ENCODE measurements at places on chromosomes 7 and 10.

- DNase-seq, result no peak
Measured at GRCh38 chr10:121108051-121108450, 256.9 kb downstream of the WDR11 start.

DNA sequence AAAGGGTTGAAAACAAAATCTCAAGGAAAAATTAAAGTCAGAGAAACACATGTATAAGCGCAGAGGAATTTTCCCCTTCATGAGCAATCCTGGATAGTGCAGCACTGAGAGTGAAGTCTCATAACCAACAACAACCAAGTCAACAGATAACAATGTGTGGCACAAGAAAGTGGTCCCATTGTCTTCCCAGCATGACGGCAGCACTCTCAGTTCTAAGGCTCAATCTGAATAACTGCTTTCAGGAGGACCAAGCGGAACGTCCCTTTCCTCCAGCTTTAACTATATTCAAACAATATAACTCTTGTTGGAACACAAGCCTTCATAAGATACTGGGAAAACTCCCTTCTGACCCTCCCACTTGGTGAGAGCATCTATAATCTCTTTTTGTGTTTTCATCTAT is 137.9 kb downstream of the RAPGEF5 start:
- no peak for DNase-seq

DNA sequence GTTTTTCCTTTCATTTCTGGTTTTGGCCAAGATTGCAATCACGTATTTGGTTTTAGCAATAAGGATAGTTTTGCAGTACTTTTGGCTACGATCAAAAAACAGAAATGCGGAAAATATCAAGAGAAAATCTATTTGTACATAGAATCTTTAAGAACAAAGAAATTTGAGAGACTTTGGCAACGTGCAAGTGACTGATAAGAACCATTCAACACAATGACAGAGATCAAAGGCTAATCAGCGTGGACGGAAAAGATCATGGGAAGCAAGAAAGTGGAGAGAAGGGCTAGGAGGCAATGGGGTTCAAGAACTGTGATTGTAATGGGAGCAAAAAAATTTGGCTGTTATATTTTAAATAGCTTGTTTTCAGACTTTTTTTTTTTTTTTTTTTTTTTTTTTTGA is 16.2 kb upstream of the LRRN3 start:
- DNase-seq, result no peak

DNA sequence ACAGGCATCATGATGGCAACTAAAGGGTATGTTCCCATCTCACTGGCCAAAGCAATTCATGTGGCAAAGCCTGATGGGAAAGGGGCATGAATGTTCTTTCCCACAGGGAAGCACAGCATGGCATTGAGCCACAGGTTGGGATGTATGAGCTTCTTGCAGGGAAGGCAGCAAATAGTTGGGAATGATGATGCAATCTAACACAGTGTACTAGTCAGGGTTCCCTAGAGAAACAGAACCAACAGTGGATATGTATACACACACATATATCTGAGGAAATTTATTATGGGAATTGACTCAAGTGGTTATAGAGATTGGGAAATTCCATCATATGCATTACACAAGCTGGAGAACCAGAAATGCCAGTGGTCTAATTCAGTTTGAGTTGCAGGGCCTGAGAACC is 253.6 kb upstream of the NPVF start:
- DNase-seq, result peak; percentile 42

- DNase-seq, result peak; percentile 93
Measured at GRCh38 chr10:76444034-76444800, 1012.8 kb downstream of the LRMDA start.

DNA sequence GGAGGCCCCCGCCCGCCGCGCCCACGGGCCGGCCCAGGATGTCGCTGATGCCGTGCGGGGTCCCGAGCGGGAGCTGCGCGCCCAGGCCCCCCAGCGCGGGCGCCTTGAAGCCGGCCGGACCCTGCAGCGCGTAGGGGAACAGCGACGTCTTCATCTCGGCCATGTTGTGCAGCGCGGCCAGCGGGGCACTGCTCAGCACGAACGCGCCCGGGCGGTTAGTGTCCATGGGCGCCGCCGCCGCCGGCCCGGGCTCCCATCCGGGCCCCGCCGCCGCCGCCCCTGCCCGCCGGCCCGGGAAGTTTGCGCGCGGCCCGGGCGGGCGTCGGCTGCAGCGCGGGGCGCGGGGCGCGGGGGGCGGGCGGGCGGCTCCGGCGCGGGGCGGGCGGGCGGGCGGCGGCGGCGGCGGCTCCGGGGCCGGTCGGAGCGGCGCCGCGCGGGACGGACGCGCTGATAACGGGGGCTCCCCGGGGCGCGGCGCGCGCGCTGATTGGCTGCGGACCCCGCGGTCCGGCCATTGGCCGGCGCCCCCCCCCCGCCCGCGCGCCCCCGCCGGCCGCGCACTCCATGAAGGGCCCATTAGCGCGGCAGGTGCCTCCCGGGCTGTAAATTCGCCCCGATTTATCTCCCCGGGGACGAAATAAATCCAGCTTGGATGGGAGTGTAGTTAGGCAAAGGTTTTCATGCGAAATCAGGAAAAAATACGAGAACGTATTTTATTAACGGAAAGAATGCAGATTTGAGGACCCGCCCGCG is at the start of gene NKX6-2:
TSS of gene NKX6-2 (minus strand) at position 425 of the 753 bp plus-strand sequence. CDS start at position 226, 199 bp downstream.
- no peak for DNase-seq

GRCh38 chr7:133853706-133854276 is 273.3 kb upstream of the LRGUK start:
- DNase-seq, result peak; percentile 85

- DNase-seq, result no peak
Measured at GRCh38 chr7:154767142-154767541, 235.8 kb downstream of the PAXIP1 start.

DNA sequence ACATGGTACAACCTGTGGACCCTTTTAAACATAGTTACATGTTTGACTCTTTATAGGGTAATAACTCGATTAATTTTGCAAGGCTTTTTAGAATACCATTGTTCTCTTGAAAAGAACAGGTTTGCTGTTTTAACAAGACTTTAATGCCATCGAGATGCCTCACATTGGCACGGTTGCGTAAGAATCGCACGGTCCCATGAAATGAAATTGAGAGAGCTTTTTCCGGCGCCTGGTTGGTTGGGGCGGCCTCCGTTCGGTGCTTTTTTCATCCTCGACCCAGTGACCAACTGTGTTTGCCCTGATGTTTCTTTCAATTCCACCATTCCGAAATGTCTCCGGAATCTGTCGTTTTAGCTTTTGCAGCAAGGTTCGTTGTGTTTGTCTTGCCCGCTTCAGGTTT is 142.4 kb downstream of the CUX1 start:
- no peak for DNase-seq

GRCh38 chr10:13672548-13672947 is 85.8 kb downstream of the PRPF18 start:
- DNase-seq, result no peak

DNA sequence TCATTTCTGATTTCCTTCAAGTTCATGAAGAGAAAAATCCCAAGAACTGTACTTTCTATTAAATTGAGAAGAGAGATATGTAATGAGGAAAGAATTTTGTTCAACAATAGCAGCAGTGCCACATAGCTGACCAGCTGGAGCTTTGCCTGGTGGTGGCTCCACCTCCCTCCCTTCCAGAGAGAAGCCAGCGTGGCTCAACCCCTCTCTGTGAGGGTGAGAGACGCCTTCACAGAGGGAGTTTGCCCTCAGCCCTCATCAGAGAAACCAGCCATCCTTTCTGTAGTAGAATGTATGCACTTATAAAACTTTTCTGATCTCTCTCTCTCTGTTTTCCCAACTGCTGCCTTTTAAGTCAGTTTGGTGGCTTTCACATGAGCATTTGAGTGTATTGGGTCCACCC is 20.5 kb upstream of the COL1A2 start:
- peak; percentile 90 for DNase-seq

DNA sequence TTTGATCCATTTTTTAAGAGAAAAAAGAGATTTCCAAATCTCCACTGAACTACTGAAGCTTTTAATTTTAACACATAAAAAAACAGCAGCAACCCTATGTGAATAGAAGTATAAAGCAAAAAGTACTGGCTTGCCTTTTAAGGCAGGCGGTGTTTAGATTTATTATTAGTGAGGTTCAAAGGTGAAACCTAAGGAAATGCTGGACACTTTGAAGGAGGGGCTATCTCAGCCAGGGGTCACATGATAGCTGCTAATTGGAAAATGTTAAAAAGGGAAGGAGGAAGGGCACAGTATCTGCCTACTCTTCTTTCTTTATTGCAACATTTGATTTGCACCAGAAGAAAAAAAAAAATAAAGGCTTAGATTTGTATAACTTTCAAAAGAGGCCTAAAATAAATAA is 183.8 kb downstream of the SKAP2 start:
- no peak for DNase-seq

DNA sequence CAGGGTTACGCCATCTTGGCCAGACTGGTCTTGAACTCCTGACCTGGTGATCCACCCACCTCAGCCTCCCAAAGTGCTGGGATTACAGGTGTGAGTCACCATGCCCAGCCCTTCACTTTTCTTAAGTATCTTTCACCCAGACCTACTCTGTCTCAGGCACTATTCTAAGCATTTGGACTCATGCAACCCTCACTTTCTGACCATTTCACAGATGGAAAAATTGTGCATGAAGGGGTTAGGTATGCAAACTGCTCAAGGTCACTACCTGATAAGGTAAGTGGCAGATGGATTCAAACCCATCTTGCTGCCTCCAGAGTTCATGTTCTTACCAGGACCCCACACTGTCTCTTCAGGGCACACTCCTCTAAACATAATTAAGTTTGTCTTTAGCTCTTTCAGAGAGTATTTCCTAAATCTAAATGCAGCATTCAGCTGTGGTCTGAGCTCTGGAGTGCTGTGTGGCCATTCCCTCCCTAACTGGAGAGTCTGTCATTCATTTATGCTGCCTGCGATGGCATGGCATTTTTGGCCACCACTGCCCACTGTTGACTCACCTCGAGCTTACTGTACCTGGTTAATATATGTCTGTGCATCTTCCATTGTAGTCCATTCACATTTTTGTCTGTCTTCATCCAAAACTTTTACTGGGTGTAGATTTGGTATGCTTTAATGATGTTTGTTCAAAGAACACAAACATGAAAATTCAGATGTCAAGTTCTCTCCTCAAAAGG is 88.4 kb downstream of the CCDC71L start:
- DNase-seq, result no peak

GRCh38 chr10:110327262-110327914 is 22.7 kb upstream of the SMNDC1 start:
- DNase-seq, result no peak

DNA sequence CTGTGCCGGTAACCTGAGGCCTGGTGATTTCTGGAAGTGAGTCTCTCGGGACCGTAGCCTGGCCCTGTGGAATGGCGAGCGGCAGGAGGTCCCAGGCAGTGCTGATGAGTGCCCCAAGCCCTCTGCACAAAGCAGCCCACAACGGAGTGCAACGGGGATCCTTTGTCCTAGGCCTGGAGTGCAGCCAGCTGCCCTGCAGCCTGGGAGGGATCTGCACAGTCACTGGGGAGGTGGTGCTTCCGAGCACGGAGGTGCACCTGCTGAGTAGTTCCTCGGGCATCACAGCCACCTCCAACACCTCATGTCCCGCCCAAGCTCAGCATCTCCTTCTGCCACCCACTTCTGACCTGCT is 162.8 kb upstream of the ZMIZ1 start:
- DNase-seq, result no peak

- DNase-seq, result no peak
Measured at GRCh38 chr7:2012981-2013380, 219.8 kb downstream of the MAD1L1 start.

- DNase-seq, result peak; percentile 39
Measured at GRCh38 chr10:3046981-3047547, 20.3 kb upstream of the PFKP start.

- DNase-seq, result peak; percentile 47
Measured at GRCh38 chr10:104680467-104681401, 39.6 kb downstream of the SORCS3 start.

DNA sequence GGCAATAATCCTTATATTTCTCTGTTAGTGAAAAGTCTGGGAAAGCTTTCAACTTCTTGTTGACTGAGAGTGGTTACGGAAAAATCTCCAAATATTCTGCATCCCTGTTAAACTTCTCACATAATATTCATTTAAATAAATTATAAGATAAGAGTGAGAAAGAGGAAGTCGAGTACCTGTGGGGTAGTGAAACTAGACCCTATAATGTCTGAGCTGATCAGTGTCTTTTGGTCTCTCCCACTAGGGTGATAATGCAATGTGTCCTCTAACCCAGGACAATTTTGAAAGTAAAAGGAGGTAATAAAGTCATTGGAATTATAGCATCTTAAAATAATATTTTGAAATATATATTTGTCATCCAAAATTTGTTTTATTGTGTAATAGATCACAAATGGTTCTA is 2.1 kb upstream of the AGR3 start:
- no peak for DNase-seq

DNA sequence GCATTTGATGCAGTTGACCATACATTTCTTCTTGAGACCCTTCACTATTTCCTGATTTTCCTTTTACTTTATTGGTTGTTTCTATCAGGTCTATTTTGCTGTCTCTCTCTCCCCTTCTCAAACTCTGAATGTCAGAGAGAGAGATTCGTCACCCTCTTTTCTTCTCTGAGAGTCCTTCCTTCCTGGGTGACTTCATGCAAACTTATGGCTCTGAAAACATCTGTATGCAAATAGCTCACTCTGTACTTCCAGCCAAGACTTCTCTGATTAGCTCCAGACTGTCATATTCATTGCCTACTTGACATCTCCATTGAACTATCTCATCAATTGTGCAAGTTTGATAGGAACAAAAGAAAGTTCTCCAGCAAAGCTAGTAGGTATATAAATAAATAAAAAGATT is 191.7 kb upstream of the KLF6 start:
- DNase-seq, result no peak

DNA sequence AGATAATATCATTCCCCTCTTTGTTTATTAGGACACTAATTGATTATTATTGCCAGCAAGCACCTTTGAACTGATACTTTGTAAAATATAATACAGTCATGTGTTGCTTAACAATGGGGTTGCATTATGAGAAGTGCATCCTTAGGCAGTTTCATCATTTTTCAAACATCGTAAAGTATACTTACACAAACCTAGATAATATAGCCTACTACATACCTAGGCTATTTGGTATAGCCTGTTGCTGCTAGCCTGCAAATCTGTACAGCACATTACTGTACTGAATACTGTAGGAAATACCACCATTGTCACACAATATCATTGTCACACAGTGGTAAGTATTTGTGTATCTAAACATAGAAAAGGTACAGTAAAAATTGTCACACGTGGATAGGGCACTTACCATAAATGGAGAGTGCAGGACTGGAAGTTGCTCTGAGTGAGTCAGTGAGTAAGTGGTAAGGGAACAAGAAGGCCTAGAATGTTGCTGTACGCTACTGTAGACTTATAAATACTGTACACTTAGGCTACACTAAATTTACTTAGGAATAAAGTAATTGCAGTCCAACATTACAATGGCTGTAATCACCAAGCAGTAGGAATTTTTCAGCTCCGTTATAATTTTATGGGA is 70.7 kb downstream of the LCOR start:
- DNase-seq, result peak; percentile 15

GRCh38 chr10:24882047-24882698 is 70.2 kb downstream of the PRTFDC1 start:
- peak; percentile 69 for DNase-seq

DNA sequence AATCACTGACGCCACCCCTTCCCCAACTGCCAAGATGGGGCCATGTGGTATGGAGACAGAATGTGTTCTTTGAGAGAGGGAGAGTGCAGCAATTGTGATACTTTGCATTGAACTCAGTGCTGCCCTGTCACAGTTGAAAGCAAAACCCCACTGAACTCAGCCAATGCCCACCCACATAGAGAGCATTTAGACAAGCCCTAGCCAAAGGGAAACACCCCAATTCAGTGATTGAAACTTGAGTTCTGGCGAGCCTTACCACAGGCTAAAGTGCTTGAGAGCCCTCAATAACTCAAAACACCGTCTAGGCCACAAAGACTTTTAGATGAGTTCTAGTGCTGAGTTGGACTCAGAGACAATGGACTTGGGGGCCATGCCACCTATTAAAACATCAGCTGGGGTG is 751.9 kb upstream of the POT1 start:
- DNase-seq, result no peak

Data from amniotic epithelial cell (primary cell).